A549 treated with DMSO at 1 μM for 4 hours (cell line): ENCODE measurements at places on chromosomes 7 and 10. TPM values are rescaled to one million over a fixed set of nuclear protein-coding genes. Genes with fewer than 3 reads are reported as not detected.

SEMA4G gene
- total RNA-seq = 7.2 to 10.3 TPM (median 9.2 TPM) in 5 replicates

ELOVL3 gene
- 0.22 to 0.39 TPM (median 0.23 TPM) in 5 replicates for total RNA-seq

ZNF853 gene
- 1.9 to 3.0 TPM (median 2.3 TPM) in 5 replicates for total RNA-seq

C7orf57 gene
- 0.24 to 0.37 TPM (median 0.28 TPM) in 5 replicates for total RNA-seq

CHN2 gene
- 0.06 TPM in 1 of 5 replicates, not detected in the others for total RNA-seq

MALRD1 gene
- not detected in 5 replicates for total RNA-seq

MICALL2 gene
- 20.3 to 32.9 TPM (median 30.5 TPM) in 5 replicates for total RNA-seq

CD36 gene
- total RNA-seq = 0.07 to 0.21 TPM (median 0.09 TPM) in 4 of 5 replicates, not detected in the other

RHOBTB1 gene
- total RNA-seq = 5.1 to 7.1 TPM (median 7.0 TPM) in 5 replicates

SDK1 gene
- 0.36 to 0.52 TPM (median 0.46 TPM) in 5 replicates for total RNA-seq

C7orf33 gene
- not detected in 5 replicates for total RNA-seq

NACAD gene
- total RNA-seq = 0.11 to 0.34 TPM (median 0.18 TPM) in 5 replicates

VWA2 gene
- not detected in 5 replicates for total RNA-seq

PDK4 gene
- total RNA-seq = 3.7 to 5.6 TPM (median 5.0 TPM) in 5 replicates

NEUROD6 gene
- not detected in 5 replicates for total RNA-seq

SSBP1 gene
- total RNA-seq = 282 to 332 TPM (median 295 TPM) in 5 replicates

C10orf53 gene
- total RNA-seq = not detected in 5 replicates

NAT16 gene
- total RNA-seq = 0.09 to 0.28 TPM (median 0.17 TPM) in 5 replicates

HKDC1 gene
- total RNA-seq = 17.2 to 25.4 TPM (median 19.1 TPM) in 5 replicates

NPTX2 gene
- 0.06 to 0.21 TPM (median 0.08 TPM) in 3 of 5 replicates, not detected in the others for total RNA-seq

PRR15 gene
- 1.4 to 2.0 TPM (median 1.5 TPM) in 5 replicates for total RNA-seq

AKR1E2 gene
- total RNA-seq = 6.2 to 9.8 TPM (median 8.6 TPM) in 5 replicates
